ENCODE measurements at places on chromosomes 5 and 9.

GRCh38 chr5:91312698-91313097 is 70.4 kb downstream of the ARRDC3 start:
- DNase-seq: no peak

GRCh38 chr5:151063142-151063989 is 17.5 kb downstream of the TNIP1 start:
- DNase-seq: no peak

GRCh38 chr9:108478431-108479332 is 377.1 kb downstream of the ACTL7B start:
- DNase-seq: no peak

GRCh38 chr9:83707768-83708514 is at the start of gene UBQLN1:
TSS of gene UBQLN1 (minus strand) at chr9:83707958. CDS start at chr9:83707679, 279 bp downstream.
- DNase-seq: peak; percentile 95

DNA sequence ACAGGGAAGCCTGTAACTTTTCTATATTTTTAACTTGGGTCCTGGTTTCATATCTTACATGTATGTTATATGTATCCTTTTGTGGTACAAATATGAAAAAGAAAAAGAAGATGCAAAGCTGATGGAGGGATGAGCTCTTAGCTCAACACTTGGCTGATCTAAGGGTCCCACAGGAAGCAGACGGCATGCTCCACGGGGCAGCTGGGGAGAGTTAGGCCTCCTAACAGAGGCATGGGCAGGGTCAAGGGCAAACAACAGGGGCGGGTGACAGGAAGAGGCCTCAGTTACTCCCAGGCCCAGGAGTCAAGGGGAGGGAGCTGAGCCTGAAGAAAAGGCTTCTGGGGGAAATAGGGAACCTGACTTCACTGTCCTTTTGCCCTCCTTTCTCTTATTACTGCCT is 287.2 kb downstream of the ZSWIM6 start:
- no peak for DNase-seq

GRCh38 chr9:92392690-92393089 is 11.7 kb downstream of the OGN start:
- DNase-seq: no peak

GRCh38 chr9:128921881-128922763 is 1.3 kb downstream of the PHYHD1 start:
- DNase-seq: peak; percentile 84

- no peak for DNase-seq
Measured at GRCh38 chr5:15837551-15838289, 337.7 kb downstream of the FBXL7 start.

- DNase-seq: no peak
Measured at GRCh38 chr5:87499478-87500410, 87.0 kb upstream of the CCNH start.

GRCh38 chr9:21904371-21904770 is 89.8 kb downstream of the CDKN2A start:
- no peak for DNase-seq

GRCh38 chr9:113563826-113564497 is 100.4 kb downstream of the RGS3 start:
- peak; percentile 58 for DNase-seq

DNA sequence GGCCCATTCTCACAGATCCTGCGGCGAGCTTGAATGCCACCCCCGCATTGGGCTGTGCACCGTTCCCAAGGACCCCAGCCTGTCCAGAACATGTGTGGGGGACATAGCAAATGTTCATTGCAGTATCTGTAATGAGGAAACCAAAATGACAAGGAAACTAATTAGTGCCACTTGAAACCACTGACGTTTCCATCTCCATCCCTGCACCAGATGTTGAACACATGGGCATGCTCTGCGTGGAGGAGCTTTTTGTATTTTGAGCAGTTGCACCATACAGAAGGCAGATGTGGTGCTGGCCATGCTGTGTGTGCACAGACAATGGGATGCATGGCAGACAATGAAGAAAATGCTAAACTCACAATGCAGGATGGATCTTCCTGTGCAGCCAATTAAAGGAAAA is 437.7 kb downstream of the SEMA5A start:
- no peak for DNase-seq

GRCh38 chr5:74148321-74148720 is 492.2 kb downstream of the ENC1 start:
- DNase-seq: no peak

DNA sequence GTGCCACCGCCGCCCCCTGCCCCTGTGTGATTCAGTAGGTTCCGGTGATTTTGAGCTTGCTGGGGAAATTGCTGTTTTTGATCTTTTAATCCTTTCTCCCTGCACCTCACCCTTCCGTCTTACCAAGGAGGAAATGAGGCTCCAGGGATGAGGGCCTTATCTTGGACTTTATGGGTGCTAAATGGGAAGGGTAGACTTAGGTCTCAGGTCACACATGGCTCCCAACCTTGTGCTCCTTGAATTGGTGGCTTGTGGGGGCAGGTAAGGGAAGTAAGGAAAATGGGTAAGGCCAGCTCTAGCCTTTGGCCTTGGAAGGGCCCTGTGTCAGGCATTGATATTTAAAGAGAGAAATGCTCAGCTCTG is 1.9 kb downstream of the ERGIC1 start:
- no peak for DNase-seq

GRCh38 chr5:143698574-143698973 is 113.4 kb upstream of the HMHB1 start:
- DNase-seq: no peak

DNA sequence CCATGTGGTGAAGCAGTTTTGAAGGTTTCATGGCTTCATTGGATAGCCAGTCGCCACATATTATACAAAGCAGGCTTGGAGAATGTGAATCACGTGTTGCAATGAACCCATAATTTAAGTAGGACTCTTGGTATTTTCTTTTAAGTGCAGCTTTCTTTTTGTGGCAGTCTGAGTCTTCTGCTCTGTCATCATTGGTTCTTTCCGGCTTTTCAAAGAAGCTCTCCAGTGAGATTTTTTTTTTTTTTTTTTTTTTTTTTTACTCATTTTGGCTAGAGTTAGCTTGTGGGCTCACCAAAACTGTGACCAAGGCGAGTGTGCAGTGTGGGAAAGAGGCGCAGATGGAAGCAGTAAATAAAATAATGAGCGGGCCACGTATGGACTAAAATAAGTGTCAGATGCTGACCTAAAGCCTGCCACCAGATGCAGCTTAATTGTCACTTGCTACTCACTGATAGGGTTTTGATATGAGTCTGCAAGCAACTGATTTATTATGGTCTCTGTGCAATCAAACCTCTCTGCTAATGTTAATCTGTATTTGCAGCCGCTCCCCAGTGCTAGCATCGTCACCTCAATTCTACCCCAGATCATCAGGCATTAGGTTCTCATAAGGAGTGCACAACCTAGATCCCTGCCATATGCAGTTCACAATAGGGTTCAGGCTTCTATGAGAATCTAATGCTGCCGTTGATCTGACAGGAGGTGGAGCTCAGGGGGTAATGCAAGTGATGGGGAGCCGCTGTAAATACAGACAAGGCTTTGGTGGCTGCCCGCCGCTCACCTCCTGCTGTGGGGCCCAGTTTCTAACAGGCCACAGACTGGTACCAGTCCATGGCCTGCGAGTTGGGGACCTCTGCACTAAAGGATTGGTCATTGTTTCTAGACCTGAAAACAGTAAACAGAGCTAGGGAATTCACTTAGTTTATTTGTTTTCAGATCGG is 45.5 kb upstream of the LARP1 start:
- DNase-seq: no peak

DNA sequence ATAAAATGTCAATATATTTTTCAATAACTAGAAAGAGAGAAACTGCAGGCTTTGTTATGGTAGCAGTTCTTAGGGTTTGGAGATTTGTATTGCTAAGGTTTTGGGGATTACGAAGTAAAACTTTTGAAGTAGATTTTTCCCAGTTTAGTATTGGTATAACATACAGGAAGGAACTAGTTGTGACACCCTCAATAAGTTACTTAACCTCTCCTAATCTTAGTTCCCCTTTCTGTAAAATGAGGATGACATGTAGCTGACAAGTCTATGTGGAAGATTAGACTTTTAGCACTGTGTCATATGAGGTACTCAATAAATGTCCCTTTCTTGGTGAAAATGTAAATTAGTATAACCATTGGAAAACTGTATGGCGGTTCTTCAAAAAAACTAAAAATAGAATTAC is 73.4 kb upstream of the ATG10 start:
- DNase-seq: no peak

GRCh38 chr5:59342181-59342580 is 551.3 kb downstream of the PDE4D start:
- no peak for DNase-seq

- no peak for DNase-seq
Measured at GRCh38 chr9:22116758-22117157, 107.7 kb upstream of the CDKN2B start.

DNA sequence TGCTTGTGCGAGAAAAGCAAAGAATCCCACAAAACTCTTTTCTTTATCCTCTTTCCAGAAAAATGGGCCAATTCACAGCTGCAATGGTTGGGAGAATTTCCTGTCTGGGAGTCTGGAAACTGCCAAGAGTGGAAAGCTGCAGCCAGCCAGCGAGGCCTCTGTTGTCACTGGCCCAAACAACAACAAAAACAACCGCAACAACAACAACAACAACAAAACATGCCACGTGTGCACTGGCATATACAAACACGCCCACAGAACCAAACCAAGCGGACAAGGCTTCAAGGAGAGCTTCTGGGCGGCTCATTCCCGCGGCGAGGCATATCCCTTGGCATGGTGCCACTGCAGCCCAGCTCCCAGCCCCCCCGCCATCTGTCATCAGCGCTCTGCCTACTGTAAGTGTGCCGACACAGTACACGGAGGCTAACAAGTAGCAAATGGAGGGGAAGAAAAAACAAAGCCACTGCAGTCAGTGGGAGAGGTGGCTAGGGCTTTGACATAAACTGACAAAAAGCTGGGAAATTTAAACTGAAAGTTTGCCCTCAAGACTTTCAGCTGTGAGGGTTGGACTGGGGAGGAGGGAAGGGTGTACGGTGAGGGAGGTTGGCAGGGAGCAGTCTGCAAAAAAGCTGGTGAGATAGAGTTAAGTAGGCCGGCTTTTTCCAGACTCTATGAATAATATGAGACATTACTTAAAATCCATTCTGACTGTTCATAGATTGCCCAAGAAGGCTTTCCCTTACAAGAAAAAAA is 165.0 kb upstream of the ZNF462 start:
- peak; percentile 83 for DNase-seq

- DNase-seq: no peak
Measured at GRCh38 chr5:107553117-107553555, 117.6 kb downstream of the EFNA5 start.

GRCh38 chr9:98960409-98960808 is 16.7 kb downstream of the COL15A1 start:
- DNase-seq: no peak

GRCh38 chr5:1555808-1556731 is 32.3 kb upstream of the LPCAT1 start:
- DNase-seq: peak; percentile 51

- no peak for DNase-seq
Measured at GRCh38 chr5:14204785-14205321, 61.7 kb downstream of the TRIO start.

GRCh38 chr5:140109759-140110645 is 3.9 kb upstream of the PURA start:
- DNase-seq: no peak

DNA sequence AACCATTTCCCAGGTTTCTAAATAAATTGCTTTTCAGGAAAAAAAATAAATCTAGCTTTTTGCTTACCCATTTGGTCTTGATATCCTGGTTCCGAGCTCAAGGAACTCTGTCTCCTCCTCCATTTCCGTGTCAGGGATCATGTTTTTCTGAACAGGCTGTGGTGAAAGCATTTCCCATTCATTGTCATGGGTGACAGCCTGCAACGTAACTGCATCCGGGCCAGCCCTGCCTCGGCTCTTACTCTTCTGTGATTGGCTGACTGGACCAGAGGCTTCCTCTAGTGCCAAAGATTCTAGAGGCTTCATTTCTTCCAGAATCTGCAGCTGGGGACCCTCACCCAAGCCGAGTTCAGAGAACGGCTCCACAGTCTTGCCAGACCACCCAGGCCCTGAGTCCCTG is 61.0 kb upstream of the PCA3 start:
- no peak for DNase-seq

- DNase-seq: no peak
Measured at GRCh38 chr9:133161547-133161950, 2.2 kb downstream of the GBGT1 start.

DNA sequence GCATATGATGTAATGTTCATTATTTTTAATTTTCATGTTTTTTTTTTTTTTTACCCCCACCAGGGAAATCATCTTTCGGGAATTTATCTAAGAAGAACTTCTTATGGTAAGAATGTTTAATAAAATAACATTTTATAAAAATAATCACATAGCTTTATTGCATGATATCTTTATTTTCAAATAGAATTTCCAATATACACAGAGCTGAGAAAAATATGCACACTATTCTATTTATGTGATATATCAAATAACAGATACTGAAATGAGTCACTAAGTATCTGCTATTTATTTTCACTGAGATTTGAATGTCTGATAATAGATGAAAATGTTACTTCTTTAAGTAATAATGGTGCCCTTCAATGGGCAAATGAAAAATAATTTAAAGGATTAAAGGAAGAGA is 1217.3 kb downstream of the MAT2B start:
- no peak for DNase-seq

- DNase-seq: no peak
Measured at GRCh38 chr5:1130218-1130946, 18.5 kb upstream of the SLC12A7 start.

DNA sequence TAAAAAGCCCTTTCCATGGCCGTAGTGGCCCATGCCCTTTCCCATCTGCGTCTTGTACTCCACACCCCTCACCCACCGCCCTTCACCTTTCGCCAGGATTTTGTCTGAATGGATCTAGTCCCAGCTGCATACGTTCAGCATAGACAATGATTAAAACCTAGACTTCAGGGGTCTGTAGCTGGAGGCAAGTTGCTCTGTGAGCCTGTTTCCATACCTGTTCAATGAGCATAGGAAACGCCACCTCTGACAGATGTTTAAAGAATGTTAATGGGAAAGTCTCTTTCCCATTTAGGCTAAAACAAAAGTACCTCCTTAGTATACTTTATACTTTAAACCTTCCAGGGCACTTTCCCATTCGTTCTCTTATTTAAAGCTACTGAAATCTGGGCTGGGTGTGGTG is 105.7 kb downstream of the SPRY4 start:
- DNase-seq: no peak

DNA sequence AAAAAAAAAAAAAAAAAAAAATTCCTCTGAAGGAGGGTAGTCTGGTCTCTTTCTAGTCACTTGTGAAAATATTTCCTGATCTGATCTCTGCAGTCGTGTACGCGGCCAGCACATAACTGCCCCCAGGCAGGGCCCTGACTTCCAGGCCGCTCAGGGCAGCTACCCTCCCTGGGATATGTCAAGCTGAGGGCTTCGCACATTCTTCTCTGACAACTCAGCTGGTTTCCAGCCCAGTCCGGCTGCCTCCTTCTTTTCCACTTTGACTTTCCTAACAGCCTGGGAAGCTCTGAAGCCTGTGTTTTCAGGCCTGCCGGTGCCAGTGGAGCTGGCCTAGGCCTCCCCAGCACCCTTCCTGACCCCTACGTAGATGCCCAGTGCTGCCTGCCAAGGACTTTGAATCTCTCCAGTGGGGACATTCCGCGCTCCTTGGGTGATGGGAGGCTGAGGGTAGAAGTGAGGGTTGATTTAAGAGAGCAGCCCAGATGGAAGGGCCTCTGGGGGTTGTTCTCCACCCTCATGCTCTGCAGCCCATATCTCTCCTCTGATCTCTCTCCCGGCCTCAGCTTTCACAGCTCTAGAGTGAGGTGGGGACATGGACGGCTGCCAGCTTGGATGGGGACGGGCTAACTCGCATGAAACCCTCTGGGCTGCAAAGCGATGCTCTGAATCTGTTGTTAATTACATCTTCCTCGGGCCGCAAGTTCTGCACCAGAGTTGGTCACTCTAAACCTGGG is 20.7 kb downstream of the COL5A1 start:
- peak; percentile 84 for DNase-seq

- DNase-seq: no peak
Measured at GRCh38 chr9:98396656-98397055, 141.2 kb upstream of the TBC1D2 start.
